ENCODE measurements at places on chromosomes 12 and 14.
A peak's percentile ranks its signal among the peaks of the same experiment; 100 is the strongest.

DNA sequence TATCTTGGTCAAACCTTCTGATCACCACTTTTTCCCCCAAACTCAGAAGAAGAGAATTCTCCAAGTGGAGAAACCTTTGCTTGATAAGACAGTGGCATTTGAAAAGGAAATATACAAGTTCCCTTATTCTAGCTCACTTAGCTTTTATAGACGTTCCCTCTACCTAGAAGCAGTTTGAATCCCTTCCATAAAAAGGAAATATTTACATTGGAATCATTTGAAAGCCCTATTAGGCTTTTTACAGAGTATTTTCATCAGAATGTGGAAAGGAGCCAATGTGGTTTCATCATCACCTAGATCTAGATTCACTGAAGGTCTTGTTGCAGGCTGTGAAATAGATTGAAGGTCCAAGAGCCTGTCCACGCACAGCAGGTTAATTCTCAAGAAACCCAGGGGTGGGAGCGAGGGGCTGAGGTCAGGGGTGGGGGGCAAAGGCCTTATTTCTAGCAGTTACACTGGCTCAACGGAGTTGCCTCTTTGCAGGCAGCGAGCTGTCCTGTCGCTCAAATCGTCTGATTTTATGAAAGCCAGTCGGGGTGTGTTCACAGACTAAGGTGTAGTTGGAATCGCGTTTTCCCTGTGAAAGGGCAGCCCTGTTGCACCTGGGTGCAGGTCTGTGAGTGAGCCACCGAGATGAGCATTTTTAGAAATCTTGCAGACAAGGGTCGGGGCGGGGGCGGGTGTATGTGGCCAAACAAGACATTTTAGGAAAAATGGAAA is 45.6 kb downstream of the AACS start:
- no peak for DNase-seq

DNA sequence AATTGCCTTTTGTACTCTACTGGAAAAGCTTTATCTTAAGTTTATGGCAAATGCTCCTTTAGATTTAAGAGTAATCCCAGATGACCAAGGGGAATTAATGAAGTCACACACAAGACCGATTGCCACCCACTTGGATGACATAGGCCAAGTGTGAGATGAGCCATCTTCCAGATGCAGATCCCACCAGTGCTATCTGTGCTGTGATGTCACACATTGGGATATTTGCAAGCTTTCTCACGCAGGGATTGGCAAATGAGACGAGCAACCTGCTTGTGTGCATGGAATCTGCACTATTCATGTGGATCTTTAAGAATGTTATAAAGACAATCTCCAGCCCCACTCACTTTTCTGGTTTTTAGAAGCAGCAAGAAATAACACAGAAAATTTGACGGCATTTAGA is 602.1 kb upstream of the TMEM132C start:
- DNase-seq: no peak

GRCh38 chr14:90275820-90276219 is 19.5 kb downstream of the PSMC1 start:
- DNase-seq: no peak

GRCh38 chr12:122785503-122785902 is 11.1 kb downstream of the CCDC62 start:
- DNase-seq: no peak

DNA sequence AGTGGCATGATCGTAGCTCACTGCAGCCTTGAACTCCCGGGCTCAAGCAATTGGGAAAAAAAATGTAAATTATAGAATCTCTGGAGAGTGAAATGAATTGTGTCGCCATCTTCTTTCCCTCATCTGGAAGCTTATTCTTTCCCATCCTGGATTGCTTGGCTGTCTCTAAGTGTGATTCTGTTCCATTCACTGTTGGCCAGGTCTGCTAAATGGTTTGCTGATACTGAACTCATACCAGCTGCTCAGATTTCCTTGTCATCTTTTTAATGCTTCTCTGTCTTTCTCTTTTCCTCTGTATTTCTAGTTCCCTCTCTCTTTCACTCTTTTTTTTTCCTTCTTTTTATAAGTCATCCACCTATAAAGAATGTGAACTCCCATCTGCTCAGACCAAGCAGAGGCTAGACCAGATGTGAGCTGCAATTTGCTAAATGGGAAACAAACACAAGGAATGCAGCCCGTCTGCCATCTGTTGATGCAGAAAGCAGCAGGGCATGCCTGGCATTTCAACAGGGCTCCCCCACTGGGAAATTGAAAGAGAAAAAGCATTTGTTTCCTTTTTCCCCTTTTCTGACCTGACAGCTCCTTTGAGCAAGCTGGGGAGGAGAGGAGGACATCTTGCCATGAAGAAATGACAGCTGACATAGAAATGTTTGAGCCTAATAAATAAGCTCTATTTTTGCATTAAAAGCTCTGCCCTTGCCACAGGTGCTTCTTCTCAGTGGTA is 1823.6 kb upstream of the FLRT2 start:
- DNase-seq: peak; percentile 98

GRCh38 chr14:94372021-94372605 is 16.3 kb downstream of the SERPINA1 start:
- no peak for DNase-seq

GRCh38 chr12:21695986-21696385 is 38.3 kb upstream of the LDHB start:
- no peak for DNase-seq

DNA sequence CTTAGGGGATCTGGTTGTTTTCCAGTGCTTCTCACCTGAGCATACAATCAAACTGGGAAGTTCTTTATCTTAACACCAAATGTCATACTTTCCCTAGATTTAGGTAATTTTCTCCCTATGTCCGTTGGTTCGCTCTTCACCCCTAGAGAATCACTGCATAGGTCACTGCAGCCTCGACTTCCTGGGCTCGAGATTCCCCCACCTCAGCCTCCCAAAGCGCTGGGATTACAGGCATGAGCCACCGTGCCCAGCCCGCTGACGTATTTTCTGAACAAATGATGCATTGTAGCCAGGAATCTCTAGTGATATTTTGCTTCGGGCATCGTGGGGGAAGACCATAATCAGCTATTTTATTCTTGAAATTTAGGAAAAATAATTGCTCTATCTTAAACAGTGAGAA is 1.1 kb upstream of the RPL41 start:
- DNase-seq: no peak

- DNase-seq: no peak
Observed at GRCh38 chr12:112538740-112539139, 120.0 kb downstream of the PTPN11 start.

DNA sequence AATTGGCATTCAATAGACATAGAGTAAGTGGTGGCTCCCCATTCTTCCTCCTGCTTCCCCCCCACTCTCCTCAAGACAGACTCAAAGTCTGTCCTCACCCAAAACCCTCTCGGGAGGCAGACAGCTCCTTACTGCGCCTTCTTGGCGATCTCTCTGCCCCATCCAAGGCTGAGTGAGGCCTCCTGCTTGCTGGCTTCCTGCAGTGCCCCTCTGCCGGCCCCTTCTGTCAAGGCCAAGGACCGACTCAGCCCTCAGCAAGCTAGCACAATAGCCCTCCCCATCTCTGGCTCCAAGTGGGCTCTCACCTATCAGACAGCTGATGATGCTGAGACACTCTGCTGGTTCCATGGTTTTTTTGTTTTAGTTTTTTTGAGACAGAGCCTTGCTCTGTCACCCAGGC is 62.5 kb upstream of the DLK1 start:
- no peak for DNase-seq

DNA sequence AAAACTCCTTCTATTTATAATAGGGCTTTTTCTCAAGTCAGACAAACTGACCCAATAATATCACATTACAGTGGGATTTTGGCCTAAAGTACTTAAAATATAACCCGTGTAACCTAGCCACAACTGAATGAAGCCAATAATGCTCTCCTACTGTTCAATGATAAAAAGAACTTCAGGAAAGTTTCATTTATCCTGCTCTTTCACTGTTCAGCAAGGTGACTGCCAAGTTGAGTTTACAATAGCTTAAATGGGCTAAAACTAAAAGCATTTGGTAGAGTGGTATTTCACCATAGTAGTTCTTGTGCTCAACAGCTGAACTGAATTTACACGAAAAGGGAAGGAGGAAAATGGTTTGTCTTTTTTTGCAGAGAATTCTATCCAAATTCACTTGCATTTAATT is 49.8 kb downstream of the CNTN1 start:
- no peak for DNase-seq

DNA sequence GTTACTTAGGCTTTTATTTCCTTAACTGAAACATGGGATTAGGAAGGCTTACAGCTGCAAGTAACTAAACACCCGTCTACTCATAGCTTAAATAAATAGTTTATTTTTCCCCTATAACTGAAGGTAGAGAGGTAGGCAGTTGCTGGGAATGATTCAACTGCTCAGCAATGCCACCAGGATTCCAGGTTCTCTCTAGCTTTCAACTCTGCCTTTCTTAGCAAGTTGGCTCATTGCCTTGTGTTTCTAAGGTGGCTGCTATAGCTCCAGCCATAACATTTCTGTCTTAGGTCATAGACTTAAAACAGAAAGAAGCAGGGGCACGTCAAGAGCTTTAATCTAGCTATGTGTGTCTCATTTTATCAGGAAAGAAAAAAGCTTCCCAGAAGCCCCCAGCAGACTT is 103.7 kb upstream of the MDM1 start:
- no peak for DNase-seq

- DNase-seq: no peak
Observed at GRCh38 chr12:58202933-58203718, 261.8 kb downstream of the ATP23 start.

GRCh38 chr12:100024974-100025555 is 40.3 kb upstream of the ANKS1B start:
- DNase-seq: no peak

Measured in NCI-H1694 treated with DMSO at 0.1 percent for 48 hours (cell line).